NCI-H69 (cell line): ENCODE measurements at places on chromosomes 7 and 10.

DNA sequence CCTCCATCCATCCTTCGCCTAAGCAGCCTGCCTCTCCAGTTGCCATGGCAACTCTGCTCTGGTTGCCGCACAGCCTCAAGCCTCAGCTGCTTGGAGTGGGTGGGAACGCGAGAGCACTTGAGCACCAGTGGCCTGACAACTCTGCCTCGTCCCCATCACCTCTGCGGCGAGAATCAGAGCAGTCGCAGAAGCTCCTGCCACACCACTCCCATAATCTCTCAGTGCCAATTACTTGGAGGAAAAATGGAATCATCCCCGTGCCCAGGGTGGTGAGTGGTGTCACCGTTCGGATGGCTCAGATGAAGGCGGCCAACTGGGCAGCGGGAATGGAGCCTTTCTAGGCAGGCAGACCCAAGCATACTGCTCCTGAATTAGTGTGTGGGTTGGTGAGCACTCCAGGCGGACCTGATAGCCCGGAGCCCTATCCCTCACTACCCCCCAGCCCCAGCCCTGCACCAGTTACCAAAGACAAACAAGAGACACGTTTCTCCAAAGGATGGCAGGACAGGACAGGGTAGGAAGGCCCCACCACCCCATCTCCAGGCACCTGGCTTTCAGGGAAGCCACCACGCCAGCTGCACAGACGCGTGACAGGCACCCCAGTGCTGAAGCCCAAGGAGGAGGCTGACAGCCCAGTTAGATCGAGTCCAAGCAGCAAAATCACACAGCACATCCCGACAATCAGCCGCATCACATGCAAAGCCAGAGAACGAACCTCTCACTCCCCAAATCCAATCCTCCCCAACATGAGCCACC is 335.4 kb downstream of the PTPRN2 start:
- peak; percentile 9 for DNase-seq

- no peak for DNase-seq
These were observed 147.6 kb downstream of the PAXIP1 start for GRCh38 chr7:154855366-154855765.

- no peak for DNase-seq
These were observed 102.8 kb downstream of the DIP2C start for GRCh38 chr10:586716-587115.

GRCh38 chr7:1404898-1405548 is 54.2 kb downstream of the MICALL2 start:
- DNase-seq = peak; percentile 75

- peak; percentile 75 for DNase-seq
These were observed 8.5 kb upstream of the C10orf105 start for GRCh38 chr10:71727738-71728737.

DNA sequence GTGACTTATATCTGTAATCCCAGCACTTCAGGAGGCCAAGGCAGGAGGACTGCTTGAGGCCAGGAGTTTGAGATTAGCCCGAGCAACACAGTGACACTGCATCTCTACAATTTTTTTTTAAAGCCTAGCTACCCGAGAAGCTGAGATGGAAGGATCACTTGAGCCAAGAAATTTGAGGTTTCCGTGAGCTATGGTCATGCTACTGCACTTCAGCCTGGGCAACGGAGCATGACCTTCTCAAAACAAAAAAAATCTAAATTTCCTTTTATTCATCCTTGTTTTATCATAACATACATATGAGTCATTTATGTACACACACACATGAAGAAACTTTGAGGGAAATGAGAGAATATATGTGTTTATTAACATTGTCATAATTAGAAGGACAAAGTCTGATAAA is 277.5 kb upstream of the MAGI2 start:
- DNase-seq = no peak

- peak; percentile 77 for DNase-seq
These were observed 33.2 kb downstream of the NRF1 start for GRCh38 chr7:129644634-129645230.

DNA sequence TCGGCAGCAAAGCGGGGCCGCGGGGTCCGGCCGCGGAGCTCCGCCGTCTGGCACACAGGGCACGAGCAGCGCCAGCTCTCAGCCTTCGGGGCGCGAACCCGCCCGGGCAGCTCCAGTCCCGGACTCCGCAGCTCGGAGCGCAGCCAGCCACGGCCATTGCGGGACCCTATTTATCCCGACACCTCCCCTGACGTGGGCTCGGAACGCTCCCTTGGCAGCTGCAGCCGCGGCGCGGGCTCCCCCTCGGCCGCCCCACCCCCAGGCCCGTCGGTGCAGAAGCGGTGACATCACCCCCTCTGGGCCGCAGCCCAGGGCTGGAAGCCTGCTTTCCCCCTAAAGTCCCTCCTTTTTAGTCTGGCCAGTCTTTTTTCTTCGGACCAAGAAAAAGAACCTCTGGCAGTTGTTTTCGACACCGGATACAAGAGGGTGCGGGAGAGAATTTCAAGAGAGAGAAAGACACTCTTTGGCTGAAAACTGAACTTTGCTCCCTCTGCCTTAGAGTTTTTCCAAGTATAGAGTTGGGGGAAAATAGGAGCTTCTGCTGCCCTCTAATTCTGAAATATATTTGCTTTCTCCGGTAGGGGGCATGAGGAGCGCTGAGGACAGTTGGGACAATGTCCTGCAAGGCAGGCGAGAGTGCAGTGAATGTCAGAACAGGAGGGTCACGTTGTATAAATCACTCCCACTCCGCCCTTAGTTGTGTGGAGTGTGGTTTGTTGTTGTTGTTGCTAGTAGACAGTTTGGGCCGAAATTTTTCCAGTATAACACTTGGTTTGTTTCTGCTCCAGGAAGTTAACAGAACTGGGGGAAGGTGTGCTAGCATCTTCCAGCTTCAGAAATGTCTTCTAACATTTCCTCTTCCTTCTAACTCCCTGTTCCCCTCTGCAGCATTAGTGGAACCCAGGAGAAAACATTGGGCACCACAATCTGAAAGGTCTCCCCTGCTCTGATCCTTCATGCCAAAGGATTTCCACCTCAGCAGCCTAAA is at the start of gene SFRP4:
TSS of gene SFRP4 (minus strand) at position 145 of the 988 bp plus-strand sequence. CDS start 280 bp downstream, outside the sequence.
- DNase-seq = peak; percentile 41

- no peak for DNase-seq
These were observed 72.7 kb downstream of the PLCE1 start for GRCh38 chr10:94066411-94066810.

- DNase-seq = no peak
These were observed 307.3 kb downstream of the CRPPA start for GRCh38 chr7:16114071-16114470.

- peak; percentile 16 for DNase-seq
These were observed 40.7 kb upstream of the MRLN start for GRCh38 chr10:59793919-59794318.

DNA sequence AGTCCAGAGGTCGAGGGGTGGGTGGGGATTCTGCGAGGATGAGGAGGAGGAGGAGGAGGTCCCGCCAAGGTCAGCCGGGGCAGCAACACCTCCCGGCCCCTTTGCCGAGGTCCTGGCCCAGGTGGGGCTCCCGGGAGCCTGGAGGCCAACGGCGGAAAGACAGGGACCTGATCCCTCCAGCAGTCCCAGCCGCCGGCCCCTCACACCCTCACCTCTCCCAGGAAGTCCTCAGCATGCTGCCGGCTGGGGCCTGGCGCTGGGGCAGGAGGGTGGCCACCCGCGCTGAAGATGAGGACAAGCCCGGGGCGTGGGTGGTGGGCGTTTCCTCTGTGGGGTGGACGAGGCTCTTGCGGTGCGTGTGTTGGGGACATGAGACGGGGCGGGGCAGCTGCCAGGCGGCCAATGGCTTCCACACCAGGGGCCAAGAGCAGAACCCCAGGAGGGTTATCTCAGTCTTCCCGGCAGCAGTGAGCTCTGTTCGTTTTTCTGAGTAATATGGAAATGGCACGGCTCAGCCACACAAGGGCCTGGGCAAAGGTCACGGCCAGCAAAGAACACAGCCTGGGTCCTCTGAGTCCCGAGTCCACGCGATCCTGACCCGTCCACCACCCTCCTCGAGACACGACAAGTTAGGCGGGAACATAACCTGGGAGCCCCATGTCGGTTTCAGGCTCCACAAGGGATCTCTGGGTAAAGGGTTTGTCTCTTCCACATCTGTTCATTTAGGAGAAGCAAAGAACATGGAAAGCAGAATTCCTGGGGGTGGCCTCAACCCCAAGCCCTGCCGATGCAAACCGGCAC is 82.9 kb upstream of the PDGFA start:
- no peak for DNase-seq

- no peak for DNase-seq
These were observed 90.3 kb downstream of the FAM107B start for GRCh38 chr10:14684354-14684753.

- DNase-seq = no peak
These were observed 271.1 kb downstream of the PTPRN2 start for GRCh38 chr7:158316466-158317031.

DNA sequence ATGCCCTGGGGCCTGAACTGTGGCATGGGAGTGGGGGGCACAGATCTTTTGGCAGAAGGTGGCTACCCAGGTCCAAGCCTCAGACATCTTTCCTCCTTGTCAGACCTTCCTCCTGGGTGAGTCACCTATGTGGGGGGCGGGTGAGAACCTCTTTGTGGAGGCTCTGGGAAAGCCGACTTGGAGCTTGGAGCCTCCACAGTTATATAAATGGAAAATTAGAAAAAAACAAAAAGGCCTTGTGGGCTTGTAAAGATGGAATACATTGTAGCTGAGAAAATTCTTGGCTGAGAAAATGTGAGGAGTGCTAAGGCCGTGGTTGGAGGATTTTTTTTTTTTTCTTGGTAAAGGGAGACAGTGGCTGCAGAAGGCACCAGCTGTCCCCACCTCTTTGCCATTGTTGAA is 292.5 kb downstream of the CCDC3 start:
- peak; percentile 26 for DNase-seq

GRCh38 chr7:3326246-3326645 is 25.2 kb downstream of the SDK1 start:
- peak; percentile 11 for DNase-seq

GRCh38 chr10:69279110-69279509 is 814 bp downstream of the HK1 start:
- DNase-seq = no peak

DNA sequence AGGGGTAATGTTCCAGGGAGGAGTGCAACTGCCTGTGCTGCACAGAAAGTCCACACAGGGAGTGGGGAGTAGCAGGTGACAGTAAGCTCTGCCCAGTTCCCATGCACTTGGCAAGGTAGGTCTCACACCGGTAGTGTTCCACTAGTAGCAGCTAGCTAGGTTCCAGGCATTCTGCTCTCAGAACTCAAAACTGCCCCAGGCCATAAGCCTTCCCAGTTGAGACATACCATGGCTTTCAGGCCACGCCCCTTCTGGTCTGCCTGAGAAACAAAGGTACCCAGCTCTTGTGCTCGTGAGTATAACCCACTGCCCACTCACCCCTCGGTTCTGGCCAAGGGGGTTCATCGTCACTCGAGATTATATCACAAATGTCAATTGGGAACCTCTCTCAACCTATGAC is 12.6 kb downstream of the CASP7 start:
- DNase-seq = no peak

DNA sequence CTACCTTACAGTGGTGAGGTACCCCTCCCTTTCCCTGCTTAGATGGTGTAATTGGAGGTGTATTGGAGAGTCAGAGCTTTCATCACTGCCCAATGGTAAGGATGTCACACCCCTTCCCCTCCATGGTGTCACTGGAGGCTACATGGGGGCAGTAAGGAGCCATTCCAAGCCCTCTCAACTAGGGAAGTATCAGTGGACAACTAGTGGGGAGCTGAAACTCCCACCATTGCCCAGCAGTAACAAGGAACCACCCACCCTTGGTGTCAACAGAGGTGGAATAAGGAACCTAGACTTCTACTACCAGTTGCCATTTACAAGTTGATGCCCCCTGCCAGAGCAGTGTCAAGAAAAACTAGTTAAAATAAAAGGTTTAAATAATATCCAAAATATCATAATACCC is 2.8 kb upstream of the HIBADH start:
- no peak for DNase-seq

DNA sequence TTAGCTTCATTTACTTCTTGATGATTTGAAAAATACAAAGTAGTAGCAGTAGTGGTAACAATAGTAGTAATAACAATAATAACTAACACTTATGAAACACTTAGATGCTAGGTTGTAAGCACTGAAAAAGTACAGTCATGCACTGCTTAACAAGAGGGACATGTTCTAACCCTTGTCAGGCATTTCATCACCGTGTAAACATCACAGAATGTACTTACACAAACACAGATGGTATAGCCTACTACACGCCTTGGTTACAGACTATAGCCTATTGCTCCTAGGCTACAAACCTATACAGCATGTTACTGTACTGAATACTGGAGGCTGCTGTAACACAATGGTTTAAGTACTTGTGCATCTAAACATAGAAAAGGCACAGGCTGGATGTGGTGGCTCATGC is 60.6 kb downstream of the PUS7 start:
- DNase-seq = peak; percentile 9

- DNase-seq = no peak
These were observed 102.5 kb upstream of the APBB1IP start for GRCh38 chr10:26335574-26336093.

GRCh38 chr10:49831352-49832035 is 69.4 kb upstream of the OGDHL start:
- DNase-seq = peak; percentile 4

DNA sequence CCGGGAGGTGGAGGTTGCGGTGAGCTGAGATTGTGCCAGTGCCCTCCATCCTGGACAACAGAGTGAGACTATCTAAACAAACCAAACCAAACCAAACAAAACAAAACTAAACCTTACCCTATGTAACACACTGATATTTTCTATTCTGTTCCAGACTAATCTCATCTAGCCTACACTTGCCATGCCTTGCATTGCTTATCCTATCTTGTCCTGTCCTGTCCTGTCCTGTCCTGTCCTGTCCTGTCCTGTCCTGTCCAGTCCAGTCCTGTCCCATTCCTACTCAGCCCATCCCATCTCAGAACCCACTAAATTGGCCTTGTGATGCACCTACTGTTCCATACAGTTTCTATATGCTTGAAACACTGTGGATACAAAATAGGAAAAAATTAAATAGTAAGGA is 64.7 kb upstream of the HDAC9 start:
- DNase-seq = no peak

DNA sequence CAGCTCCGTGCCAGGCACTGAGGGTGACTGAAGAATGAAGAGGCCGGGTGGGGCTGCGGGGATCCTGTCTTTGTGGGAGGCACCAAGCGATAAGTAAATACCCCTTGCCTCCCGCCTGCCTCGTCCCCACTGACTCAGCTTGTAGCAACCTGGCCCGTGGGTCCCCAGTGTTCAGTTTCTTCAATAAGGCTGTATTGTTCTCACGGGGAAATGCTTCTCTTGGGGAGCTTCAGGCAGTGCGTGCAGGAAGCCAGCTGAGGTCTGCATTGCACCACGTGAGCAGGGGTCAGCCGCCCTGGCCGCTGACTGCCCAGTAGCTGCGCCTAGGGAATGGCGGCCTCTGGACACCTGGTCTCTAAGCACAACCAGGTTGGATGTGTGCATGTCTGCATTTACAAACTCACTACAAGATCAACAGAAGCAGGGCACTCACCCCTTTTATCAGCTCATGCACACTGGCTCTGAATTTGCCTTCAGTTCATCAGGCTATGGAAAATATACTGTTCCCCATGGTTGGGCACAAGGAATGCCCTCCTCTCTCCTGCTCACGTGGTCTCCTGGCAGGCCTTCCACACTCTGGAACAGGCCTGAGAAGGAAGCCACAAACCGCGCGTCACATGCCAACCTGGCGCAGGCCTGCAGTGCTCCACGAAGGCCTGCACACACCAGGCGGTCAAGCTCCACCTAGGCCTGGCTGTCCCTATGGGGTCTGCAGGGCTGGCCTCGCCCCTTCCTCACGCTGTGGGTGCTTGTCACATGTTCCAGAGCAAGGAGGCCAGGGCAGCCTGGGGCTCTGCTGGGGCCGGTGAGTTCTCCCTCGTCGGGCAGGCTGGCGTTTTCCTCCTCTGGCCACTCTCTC is 135.7 kb upstream of the RNF32 start:
- no peak for DNase-seq
